T-helper 17 cell (primary cell): ENCODE measurements at places on chromosomes 12 and 14. TPM values are rescaled to one million over a fixed set of nuclear protein-coding genes. Genes with fewer than 3 reads are reported as not detected.

The SSPN gene
- not detected for total RNA-seq

The KLRG1 gene
- total RNA-seq: 9.9 TPM

- DNase-seq: no peak
Observed at GRCh38 chr12:41745593-41745992, 399.1 kb downstream of the GXYLT1 start.

DNA sequence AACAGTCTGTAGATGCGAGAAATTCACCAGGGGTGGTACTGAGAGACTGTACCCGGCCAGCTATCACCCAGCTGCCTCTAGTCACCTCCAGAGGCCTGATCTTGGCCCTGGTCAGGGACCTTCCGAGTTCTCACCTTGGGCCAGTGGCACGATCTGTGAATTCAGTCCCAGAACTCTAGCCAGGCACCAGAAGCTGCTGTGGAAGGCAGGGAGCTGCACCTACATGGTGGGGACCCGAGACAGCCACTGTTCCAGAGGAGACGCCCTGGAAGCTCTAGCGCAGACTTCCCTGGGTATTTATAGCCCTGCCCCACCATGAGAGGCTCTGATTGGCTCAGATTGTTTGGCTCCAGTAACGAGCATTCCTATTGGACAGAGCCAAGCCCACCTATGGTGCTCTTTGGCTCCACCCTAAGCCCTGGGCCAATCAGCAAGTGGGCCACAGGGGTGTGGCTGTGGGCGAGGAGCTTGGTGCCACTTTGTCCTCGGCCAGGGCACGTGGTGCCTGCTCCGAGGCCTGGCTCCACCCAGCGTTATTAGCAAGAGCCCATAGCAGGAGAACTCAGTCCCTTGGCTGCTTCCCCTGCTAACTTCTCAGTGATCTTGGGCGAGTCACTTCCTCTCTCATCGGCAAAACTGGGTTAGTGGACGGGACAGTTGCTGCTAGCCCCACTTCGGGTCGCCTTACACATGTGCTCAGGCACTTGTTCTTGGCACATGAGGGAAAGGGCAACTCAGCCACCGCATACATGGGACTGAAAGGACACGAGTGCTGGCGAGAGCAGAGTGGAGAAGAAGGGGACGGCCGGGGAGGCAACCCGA is 89.0 kb upstream of the BCL11B start:
- DNase-seq: no peak

The SERPINA10 gene
- total RNA-seq: not detected

The NXPH4 gene
- total RNA-seq: not detected

The KLHDC1 gene
- total RNA-seq: 7.4 TPM

- DNase-seq: no peak
Observed at GRCh38 chr14:51539571-51540037, 112.1 kb upstream of the FRMD6 start.

GRCh38 chr12:60830381-60830780 is 1234.6 kb downstream of the SLC16A7 start:
- no peak for DNase-seq

- DNase-seq: no peak
Observed at GRCh38 chr12:184811-185575, 29.0 kb downstream of the SLC6A12 start.
